ENCODE measurements at places on chromosomes 4 and X.

GRCh38 chr4:4619821-4620220 is 78.0 kb upstream of the STX18 start:
- DNase-seq = no peak

DNA sequence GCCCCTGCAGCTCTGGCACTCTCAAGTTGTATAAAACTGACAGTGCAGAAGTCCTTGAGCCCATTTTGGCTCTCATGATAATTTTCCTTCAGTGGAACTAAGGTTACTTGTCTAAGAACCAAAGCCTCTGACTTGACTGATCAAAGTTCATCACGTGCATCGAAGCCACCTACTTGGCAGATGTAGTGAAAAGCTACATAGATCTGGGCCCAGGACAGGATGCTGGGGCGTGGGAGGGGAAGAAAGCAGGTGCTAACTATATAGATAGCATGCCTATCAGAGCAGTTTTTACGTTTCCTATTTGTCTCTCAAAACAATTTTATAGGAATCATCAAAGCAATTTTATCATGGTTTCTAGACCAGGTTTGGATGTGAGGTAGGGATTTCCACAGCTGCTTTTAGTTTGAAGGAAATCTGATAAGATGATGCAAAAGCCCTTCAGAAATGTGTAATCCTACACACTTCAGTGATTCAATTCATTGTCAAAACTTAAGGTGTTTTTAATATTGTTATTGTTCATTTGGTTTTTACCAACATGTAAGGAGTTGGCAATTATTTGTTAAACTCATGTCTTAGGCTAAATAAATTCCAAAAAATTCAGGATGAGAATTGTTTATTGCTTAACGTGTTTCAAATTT is 1.2 kb upstream of the CD40LG start:
- DNase-seq = no peak

DNA sequence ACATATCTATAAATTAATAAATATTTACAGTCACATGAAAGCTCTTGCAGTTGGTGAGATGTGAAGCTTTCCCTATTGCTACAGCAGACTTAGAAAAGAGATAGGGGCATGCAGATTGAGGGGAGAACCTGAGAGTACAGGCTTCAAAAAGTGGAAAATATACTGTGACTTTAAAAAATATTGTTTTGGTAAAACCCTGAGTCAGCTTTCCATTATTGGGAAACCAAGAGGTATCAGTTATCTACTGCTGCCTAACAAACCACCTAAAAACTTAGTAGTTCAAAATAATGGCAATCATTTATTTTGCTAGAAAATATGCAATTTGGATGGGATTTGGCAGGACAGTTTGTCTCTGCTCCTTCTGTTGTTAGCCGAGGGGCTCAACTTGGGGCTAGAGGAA is 38.3 kb downstream of the LANCL3 start:
- no peak for DNase-seq

DNA sequence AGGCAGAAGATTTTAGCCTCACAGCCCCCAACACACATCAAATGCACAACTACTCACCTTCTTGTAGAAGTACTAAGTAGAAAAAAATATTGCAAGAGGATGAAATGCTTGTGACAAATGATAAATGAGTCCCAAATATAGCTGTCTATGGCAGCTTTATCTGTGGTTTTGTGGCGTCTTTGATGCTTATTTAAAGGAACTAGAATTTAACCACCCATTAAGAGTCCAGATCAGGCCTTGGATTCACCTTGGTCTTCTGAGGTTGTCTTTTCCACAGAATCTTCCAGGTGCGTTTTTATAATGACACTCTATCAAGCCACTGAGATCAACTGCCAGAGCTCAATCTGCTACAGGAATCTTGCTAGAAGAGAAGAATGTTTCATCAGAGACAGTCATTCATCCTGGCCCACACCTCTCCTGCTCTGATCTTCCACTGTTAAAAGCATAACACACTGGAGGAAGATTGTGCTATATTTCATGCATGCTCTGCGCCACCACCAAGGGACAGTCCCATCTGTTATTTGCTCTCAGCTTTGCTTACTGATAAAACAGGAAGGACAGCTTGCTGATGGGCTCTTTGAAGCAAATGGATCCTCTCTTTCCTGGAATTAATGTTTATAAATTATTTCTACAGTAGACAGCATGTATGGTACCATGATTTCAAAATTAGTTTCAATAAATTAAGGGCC is 144.1 kb downstream of the SLC7A11 start:
- no peak for DNase-seq

DNA sequence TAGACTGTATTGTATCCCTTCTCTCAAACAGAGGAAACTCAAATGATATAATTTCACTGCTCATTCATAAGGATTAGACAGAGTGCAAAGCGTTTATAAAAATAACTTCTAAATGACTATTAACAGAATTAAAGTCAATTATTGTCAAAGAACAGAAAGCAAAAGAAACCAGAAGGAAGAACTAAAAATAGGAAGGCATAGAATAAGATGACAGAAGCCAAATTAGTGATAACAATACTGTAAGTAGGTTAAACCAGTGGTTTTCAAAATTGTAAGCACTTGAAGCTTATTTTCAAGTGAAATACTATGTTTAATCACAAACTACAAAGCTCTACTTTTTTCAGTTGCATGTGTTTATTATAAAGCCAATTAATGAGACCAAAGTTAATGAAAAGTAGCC is 305.2 kb downstream of the PPP1R2C start:
- no peak for DNase-seq

DNA sequence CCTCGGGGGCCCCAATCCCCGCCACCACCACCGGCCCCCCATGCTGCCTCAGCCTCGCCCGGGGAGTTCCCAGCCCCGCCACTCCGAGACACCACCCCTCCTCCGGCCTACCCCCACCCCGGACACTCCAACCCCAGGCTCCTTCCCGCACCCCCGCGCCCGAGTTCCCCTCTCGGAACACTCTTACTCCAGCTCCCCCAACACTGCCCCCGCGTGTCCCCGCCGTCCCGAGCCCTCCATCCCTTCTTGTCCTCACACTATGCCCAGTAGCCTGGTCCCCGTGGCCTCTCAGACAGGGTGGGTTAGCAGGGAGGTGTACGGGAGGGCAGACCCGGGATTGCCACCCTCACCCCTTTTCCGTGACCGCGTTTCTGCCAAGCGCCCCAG is 276.1 kb downstream of the BCOR start:
- DNase-seq = no peak

- no peak for DNase-seq
Observed at GRCh38 chrX:46029777-46030176, 515.4 kb downstream of the ZNF674 start.

- no peak for DNase-seq
Observed at GRCh38 chrX:73562458-73562857, 539 bp upstream of the CHIC1 start.

DNA sequence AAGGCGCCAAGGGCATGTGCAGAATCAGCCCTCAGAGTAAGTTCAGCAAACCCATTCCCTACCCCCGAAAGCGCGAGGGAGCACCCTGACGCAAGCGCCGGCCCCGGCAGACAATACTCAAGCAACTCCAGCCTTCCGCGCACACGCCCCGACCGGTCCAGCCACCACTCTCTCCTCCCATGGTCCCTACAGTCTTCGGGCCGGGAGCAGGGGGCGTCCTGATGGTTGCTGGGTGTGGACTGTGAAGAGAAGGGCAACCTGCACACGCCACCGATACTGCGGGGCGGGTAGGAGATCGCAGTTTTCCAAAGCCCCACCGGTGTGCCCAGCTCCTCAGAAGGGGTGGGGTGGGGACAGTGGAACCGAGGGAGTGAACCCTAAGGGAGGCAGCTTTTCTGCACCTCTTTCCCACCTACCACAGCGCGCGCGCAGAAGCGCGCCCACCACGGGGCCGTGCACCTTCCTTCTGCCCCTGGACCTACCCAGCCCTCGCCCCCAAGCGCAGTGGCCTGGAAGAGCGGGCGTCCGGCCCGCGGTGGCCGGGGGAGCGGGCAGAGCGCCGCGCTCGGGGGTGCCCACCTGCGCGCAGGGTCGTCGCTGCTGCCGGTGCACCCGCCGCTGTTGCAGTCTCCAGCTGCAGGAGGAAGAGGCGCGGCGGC is 650.2 kb upstream of the DIPK2B start:
- no peak for DNase-seq

GRCh38 chrX:9566150-9566621 is 101.3 kb downstream of the TBL1X start:
- no peak for DNase-seq

GRCh38 chr4:110619463-110620247 is 3.2 kb downstream of the PITX2 start:
- no peak for DNase-seq

- no peak for DNase-seq
Observed at GRCh38 chr4:40180356-40180755, 16.5 kb upstream of the RHOH start.

DNA sequence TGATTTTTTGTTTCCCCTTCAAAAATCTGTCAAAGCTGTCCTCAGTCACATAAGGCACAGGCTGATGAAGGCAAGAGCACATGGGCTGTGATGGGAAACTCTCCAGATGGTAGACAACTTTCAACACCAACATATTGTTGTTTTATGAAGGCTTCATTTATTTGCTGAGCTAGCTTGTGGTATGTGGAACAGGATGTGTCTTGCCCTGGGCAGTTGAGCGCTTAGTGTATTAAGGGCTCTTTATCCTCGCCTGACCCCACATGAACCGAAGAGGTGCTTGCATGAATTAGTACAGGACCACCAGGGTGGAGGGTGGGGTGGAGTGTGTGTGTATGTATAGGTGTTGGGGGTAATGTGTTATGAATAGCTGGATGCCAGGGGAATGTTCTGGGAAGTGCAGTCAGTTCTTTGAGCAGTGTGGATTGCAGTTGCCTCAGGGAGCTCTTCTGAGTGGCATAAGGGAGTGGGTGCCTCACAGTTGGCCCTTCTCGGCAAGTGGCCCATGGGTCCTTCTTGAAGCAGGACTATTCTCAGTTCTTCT is 103.1 kb downstream of the PHEX start:
- DNase-seq = no peak

- no peak for DNase-seq
Observed at GRCh38 chrX:129609395-129609794, 45.4 kb downstream of the APLN start.

DNA sequence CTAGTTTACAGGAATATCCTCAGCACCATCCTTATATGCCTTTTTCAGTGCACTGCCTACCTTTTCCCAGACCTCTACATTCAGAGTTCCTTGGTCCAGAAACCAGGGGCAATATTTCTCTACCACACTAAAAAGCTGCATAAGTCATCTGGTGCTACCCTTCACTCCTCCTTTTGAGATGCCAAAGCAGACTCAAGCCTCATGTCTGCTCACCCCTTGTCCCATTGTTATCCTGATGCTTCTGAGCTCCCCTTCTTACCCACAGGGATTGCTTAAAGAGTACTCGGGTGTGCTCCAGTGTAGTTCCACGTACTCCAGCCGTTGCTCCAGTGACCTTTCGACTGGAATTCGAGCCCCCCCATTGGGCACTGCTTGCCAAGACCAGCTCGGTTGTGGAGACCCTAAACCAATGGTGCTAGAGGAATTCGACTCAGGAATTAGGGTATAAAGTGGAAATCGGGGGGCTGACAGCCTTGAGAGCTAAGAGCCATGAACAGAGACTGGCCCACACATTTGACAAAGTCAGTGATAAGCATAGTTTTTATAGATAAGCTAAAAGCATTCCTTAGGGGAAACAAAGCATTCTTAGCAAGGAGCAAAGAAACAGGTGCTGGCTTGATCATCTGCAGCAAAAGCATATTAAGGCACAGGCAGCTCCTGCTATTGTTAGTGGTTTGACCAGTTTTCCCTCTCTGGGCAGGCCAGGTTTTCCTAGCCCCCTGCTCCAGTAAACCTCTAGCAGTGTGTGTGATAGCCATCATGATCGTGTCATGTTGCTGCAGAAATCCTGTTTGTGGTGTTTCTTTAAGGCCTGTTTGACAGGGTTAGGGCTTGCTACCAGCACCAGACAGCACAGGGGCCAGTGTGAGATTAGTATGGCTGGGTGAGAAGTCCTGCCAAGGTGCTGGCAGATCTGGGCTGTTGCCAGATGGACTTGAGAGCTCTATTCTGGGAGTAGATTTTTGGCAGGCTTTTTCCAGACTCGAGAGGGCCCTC is 57.5 kb upstream of the WDR1 start:
- no peak for DNase-seq

DNA sequence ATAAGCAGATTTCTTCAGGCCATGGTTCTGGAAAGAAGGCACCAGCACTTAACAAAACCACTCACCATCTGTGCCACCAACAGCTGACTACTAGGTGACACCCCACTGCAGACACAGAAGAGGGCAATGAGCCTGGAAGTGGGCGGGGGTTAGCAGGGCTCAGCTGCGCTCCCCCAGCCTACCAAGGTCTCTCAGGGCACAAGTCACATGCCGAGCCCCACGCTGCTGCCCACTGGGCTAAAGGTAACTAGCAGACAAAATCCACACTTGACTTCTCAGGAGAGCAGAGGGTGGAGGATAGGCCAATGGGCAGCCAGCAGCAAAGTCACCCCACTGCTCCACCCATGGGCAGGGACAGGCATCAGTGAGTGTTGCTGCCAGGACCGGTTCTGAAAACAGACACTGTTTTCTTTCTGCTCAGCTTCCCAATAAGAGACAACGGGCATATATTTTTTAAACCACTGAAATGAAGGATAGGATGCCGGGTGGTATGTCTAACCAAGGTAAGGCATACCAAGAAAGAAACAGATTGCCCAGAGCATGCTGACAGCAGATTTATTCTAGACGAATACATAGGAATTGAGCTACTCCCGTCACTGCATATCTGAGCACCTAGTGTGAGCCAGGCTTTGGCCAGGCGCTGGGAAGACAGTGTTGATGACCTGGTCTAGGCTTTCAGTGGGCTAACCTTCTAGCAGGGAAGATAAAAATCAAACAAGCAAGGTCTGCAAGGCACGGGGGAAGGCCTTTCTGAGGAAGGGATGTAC is 20.1 kb downstream of the ACSL1 start:
- no peak for DNase-seq

DNA sequence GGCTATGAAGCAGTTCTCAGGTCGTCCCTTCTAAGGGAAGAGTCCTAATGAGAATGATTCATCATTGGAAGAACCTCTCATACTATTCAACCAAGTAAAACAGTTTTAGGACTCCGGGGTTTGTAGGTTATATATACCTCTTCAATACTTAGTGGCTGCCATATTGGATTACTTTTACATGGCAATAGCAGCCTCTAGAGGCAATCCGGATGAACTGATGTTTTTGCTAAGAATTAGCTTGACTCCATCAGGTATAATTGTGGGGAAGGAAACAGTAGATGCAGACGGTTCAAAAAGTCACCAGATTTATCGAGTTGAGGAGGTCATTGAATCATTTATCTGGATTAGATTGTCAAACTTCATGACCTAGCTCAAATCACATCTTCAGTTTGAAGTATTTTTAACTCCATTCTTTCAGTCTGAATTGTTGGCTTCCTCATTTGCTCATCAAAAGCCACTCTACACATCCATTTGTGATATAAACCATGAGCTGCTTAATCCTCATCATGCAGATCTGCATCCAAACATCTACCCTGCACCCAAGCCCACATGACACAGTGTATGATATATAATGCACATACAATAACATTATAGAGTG is 28.4 kb downstream of the GUCY1B1 start:
- DNase-seq = no peak
